ENCODE measurements at places on chromosomes 12 and 14. TPM values are rescaled to one million over a fixed set of nuclear protein-coding genes. Genes with fewer than 3 reads are reported as not detected.

- DNase-seq, result no peak
- no peak overlapping the region for H3K4me3 ChIP-seq
- no peaks in the 10 kb centered on the region for H3K27me3 ChIP-seq
- no peak overlapping the region for H3K27ac ChIP-seq
- H3K4me1 ChIP-seq, result no peaks in the 10 kb centered on the region
- no peaks in the 10 kb centered on the region for H3K36me3 ChIP-seq
Observed at GRCh38 chr14:78709795-78710557, 539.8 kb downstream of the NRXN3 start.

- H3K36me3 ChIP-seq, result no peaks in the 10 kb centered on the region
- peaks cover 44% of the 10 kb centered on the region for H3K27me3 ChIP-seq
- peak within 1 kb of the TSS; percentile 14 for H3K4me3 ChIP-seq
- DNase-seq, result no peak
- no peaks in the 10 kb centered on the region for H3K4me1 ChIP-seq
Observed at GRCh38 chr12:45050751-45051571, at the start of gene DBX2. TSS of gene DBX2 (minus strand) at chr12:45051099. CDS start at chr12:45050927, 172 bp downstream.

DNA sequence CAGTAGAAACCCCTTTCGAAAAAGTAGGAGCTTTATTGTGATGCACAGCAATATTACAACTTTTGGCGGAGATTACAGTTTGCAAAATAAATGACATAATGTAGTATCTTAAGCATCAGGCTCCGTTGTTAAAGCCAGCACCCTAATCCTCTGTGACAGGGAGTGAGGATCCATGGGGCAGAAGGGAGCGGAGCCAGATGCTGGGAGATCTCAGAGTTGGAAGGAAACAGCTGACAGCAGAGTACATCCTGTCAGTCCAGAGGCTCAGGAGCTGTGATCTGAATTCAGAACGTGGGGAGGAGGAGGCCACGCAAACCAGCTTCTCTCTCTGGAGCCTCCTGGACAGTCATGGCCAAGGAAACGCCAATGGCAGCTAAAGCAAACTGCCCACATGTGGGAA is 55.7 kb downstream of the TMTC1 start:
- H3K27me3 ChIP-seq, result no peaks in the 10 kb centered on the region
- no peak overlapping the region for H3K27ac ChIP-seq
- no peaks in the 10 kb centered on the region for H3K36me3 ChIP-seq
- DNase-seq, result no peak
- no peaks in the 10 kb centered on the region for H3K4me1 ChIP-seq

The MSI1 gene
- total RNA-seq, result 0.46 TPM

DNA sequence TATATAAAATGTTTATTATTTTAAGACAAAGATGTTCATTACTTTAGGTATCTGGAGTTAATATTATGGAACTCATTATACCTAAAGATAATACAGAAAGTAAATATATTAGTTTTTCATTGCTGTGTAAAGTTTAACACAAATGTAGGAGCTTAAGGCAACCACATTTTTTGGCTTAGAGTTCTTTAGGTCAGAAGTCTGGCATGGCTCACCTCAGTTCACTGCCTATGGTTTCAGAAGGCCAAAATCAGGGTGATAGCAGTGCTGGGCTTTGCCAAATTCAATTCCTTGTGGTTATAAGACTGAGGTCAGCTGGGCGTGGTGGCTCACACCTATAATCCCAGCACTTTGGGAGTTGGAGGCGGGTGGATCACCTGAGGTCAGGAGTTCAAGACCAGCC is 35.5 kb upstream of the PRPF39 start:
- H3K36me3 ChIP-seq, result peaks cover 40% of the 10 kb centered on the region
- no peak overlapping the region for H3K4me3 ChIP-seq
- H3K27ac ChIP-seq, result no peak overlapping the region

DNA sequence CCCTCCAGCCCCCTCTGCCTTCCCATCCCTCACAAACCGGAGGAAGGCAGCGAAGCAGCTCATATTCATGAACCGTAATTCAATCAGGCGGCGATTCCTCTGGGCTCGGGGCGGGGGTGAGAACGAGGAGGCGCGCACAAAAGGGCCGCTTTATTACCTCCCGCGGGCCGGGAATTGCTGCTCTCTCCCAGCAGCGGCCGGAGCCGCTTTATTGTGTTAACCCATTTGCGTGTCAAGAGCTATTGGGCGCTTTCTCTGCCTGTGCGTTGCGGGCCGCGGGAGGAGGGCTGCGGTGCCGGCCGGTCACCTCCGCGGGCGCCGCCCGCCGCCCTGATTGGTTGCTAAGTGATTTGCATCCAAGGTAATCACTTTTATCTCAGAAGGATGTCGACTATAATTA is 4.8 kb downstream of the FAM222A start:
- H3K4me1 ChIP-seq, result peaks cover 17% of the 10 kb centered on the region
- H3K27ac ChIP-seq, result no peak overlapping the region
- H3K36me3 ChIP-seq, result no peaks in the 10 kb centered on the region
- no peak for DNase-seq

The AICDA gene
- 0.75 TPM for total RNA-seq

GRCh38 chr12:109600995-109601394 is 27.4 kb downstream of the MVK start:
- DNase-seq, result no peak
- H3K27ac ChIP-seq, result no peak overlapping the region
- no peak overlapping the region for H3K4me3 ChIP-seq
- no peaks in the 10 kb centered on the region for H3K36me3 ChIP-seq
- peaks cover 6% of the 10 kb centered on the region for H3K4me1 ChIP-seq

- H3K4me1 ChIP-seq, result no peaks in the 10 kb centered on the region
- H3K36me3 ChIP-seq, result peaks cover 73% of the 10 kb centered on the region
- H3K4me3 ChIP-seq, result no peak overlapping the region
- DNase-seq, result no peak
Observed at GRCh38 chr14:35741345-35742031, 67.6 kb downstream of the RALGAPA1 start.

GRCh38 chr12:34286934-34287333 is 264.6 kb downstream of the ALG10 start:
- no peak overlapping the region for H3K4me3 ChIP-seq
- no peaks in the 10 kb centered on the region for H3K4me1 ChIP-seq
- DNase-seq, result no peak
- no peak overlapping the region for H3K27ac ChIP-seq

The PLXNC1 gene
- 15.7 TPM for total RNA-seq

The EML1 gene
- total RNA-seq, result 42.2 TPM

The RPS6KA5 gene
- 8.0 TPM for total RNA-seq

DNA sequence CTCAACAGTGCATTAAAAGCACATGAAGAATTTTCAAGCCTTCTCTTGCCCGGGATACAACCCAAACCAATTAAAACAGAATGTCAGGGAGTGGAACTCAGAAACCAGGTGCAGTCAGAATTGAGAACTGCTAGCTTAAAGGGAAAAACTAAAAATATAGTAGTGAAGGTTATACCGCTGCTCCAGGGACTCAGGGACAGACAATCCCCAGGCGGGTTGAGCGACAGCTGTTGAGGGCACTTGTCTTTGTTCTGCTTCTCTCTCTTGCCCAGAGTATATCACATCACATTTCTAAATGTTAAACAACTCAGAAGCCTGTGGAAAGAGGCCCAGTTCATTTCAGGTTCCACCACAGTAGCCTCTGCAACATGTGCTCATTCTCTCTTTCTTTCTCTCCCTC is 93.1 kb downstream of the SLC5A8 start:
- no peak overlapping the region for H3K27ac ChIP-seq
- no peaks in the 10 kb centered on the region for H3K27me3 ChIP-seq
- no peaks in the 10 kb centered on the region for H3K36me3 ChIP-seq
- H3K4me1 ChIP-seq, result no peaks in the 10 kb centered on the region

DNA sequence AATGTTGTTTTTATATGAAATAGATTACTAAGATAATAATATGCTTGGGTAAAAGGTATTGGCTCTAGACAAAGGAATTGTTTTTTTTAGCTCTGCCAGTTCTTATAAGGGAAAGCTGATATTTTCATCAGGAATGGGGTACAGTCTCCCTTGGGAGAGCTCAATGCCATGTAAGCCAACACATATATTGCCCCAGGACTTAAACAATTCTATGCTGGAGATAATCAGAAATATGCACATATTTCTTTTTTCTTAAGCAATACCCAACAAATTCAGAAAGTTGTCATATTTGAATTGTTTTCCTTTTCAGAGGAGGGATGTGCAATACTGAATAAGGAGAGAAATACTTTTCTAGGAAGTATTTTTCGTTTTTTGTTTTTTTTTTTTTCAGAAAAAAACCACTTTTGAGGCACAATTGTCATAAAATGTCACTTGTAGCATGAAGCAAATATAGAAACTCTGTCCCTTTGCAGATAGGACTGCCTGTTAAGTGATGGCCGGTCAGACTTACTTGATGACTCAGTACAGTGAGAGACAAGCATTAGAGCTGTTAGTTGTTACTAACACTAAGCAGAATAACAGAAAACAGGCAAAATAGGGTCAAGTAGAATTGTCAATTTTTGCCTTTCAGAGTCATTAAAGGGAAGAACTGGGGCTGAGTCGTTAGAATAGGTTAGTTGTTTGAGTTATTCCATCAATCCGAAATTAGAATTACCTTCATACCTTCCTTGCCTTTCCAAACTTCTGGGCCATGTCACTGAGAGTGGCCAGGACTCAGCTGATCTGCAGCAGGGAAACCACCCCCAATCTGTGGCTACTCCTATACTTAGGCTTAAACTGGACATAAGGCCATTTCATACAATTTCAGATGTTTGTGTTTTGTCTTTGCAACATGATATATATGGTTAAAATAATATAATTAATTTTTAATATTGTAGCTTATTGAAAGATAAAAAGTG is 168.1 kb downstream of the SLC38A4 start:
- DNase-seq, result no peak
- H3K4me3 ChIP-seq, result no peak overlapping the region
- no peaks in the 10 kb centered on the region for H3K27me3 ChIP-seq

The AKAP5 gene
- total RNA-seq, result 3.6 TPM

- H3K36me3 ChIP-seq, result no peaks in the 10 kb centered on the region
- no peak for DNase-seq
- H3K27me3 ChIP-seq, result no peaks in the 10 kb centered on the region
- no peaks in the 10 kb centered on the region for H3K4me1 ChIP-seq
- no peak overlapping the region for H3K27ac ChIP-seq
Observed at GRCh38 chr14:34883954-34884353, 8.8 kb upstream of the BAZ1A start.

DNA sequence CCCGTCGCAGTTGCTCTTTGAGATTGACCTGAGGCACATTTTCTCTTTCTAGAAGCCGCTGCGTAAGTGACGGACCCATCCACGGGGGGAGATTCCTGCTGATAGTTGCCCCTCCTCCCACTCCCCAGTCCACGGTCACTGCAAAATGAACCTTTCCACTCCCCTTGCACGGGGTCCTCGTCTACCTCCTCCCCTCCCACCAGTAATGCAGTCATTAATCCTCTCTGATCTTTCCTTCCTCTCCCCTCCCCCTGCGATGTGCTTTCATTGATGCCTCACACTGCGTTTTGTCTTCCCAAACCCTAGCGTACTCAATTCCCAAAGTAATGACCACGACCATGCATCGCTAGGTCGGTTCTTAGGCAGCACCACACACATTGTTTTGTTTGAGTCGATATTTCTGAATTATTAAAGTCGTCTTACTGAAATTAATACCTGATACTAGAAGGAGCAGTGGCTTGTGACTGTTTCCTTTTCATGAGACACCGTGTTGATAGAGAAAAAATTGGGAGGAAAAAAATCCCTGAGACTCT is 857 bp downstream of the ETNK1 start:
- H3K36me3 ChIP-seq, result no peaks in the 10 kb centered on the region
- DNase-seq, result no peak
- peak overlapping the region; percentile 93 for H3K4me3 ChIP-seq
- peak overlapping the region; percentile 98 for H3K27ac ChIP-seq
- peaks cover 13% of the 10 kb centered on the region for H3K4me1 ChIP-seq

The C14orf119 gene
- 55.3 TPM for total RNA-seq

The ST8SIA1 gene
- 8.5 TPM for total RNA-seq

DNA sequence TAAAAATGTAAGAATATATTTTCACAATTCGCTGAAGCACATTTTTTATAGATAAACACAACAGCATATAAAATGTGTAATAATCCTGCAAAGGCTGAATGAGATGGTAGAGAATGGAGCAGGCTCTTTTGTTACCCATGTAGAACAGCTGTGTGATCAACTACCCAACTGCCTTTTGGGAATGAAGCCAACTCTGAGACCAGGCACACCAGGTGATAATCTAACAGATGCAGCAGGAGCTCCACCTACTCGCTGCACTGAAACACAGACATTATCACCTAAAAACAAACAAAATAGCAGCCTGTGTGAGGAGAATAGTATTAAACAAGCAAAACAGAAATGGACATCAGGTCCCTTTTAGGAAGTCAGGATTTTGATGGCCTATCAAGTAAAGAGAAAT is 183.3 kb downstream of the CCDC59 start:
- no peaks in the 10 kb centered on the region for H3K4me1 ChIP-seq
- H3K4me3 ChIP-seq, result no peak overlapping the region
- no peak overlapping the region for H3K27ac ChIP-seq
- no peak for DNase-seq

DNA sequence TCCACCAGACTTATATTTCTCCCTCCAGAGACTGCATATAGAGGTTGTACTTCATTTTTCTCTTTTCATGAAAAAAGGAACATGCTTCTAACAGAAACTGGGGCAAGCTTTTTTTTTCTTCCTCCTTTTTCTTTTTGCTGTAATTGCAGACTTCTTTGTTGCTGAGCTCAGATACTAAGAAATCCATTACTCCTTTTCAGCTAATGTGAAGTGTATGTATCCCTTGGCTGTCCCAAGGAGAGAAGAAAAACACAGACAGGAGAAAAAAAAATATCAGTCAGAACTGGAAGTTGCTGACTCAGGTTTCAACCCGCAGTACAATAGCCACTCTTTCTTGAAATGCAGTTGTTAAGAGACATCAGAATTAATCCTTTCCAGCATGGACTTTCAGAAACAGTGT is 1248.4 kb downstream of the LRFN5 start:
- no peak overlapping the region for H3K27ac ChIP-seq
- H3K4me1 ChIP-seq, result no peaks in the 10 kb centered on the region
- H3K4me3 ChIP-seq, result no peak overlapping the region

- H3K36me3 ChIP-seq, result peaks cover 30% of the 10 kb centered on the region
- no peak overlapping the region for H3K27ac ChIP-seq
- no peaks in the 10 kb centered on the region for H3K27me3 ChIP-seq
- no peak overlapping the region for H3K4me3 ChIP-seq
- peak; percentile 41 for DNase-seq
Observed at GRCh38 chr12:112166051-112167015, 41.0 kb downstream of the TRAFD1 start.

DNA sequence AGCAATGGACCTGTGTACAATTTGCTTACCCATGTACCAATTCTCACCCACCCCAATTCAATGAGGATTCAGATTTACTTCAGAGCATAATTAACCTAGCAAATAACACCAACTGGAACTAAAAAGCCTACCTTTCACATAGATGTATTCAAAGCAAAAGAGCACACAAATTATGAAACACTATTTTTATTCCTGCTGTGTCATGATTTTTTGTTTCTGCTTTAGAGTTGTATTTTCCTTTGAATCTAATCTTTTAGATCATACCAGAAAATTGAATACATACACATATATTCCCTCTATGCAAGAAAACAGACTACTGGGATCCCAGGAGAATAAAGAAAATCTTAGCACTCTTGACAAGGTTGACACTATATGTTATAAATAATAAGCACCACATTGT is 5.9 kb downstream of the KICS2 start:
- no peak overlapping the region for H3K4me3 ChIP-seq
- H3K4me1 ChIP-seq, result peaks cover 6% of the 10 kb centered on the region
- no peaks in the 10 kb centered on the region for H3K27me3 ChIP-seq
- H3K36me3 ChIP-seq, result peaks cover 15% of the 10 kb centered on the region

- H3K36me3 ChIP-seq, result no peaks in the 10 kb centered on the region
- no peaks in the 10 kb centered on the region for H3K27me3 ChIP-seq
- no peak for DNase-seq
- H3K27ac ChIP-seq, result no peak overlapping the region
Observed at GRCh38 chr12:117685110-117685926, 283.5 kb downstream of the KSR2 start.

- H3K4me3 ChIP-seq, result no peak overlapping the region
- no peaks in the 10 kb centered on the region for H3K4me1 ChIP-seq
Observed at GRCh38 chr12:123280971-123281370, 9.3 kb upstream of the CDK2AP1 start.
